NAMALWA (cell line): ENCODE measurements at places on chromosomes 11 and 22.

DNA sequence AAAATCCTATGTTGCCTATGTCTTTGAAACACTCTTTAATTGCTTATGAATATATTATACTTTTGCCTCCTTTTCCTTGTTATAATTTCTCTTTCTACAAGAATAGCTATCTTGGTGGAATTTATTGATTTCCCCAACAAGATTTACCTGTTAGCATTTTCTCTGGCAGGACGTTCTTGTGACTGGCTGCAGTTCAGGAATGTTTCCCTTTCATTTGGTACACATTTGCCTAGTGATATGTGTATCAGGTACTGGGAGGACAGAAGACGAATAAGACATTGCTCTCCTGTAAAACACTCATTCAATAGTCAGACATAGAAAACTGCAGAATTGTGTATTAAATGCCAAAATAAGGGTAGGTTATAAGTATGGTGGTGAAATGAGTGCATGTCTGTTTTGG, 279.9 kb downstream of the FAT3 start:
- no peak for DNase-seq

- DNase-seq, result no peak
Observed at GRCh38 chr11:93613231-93613831, 48.2 kb upstream of the CEP295 start.

DNA sequence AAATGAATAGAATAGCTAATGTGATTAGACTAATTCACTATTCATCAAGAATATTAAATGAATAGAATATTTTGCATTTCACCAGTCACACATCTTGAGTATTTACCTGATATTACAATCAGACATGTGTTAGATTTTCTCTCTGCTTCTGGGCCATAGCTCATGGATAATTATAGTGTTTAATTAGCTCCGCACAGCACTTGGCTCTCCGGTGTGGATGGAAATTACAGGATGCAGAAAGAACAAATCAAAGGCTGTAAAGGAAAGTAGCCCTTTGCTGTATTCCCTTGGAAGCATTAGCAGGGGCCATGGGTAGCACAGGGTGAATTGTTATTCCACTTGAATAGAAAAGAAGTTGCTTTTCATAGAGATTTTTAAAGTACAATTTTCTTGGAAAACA, 320.3 kb upstream of the SORL1-AS1 start:
- no peak for DNase-seq

- DNase-seq, result no peak
Observed at GRCh38 chr11:123308077-123308476, 113.0 kb upstream of the CLMP start.

DNA sequence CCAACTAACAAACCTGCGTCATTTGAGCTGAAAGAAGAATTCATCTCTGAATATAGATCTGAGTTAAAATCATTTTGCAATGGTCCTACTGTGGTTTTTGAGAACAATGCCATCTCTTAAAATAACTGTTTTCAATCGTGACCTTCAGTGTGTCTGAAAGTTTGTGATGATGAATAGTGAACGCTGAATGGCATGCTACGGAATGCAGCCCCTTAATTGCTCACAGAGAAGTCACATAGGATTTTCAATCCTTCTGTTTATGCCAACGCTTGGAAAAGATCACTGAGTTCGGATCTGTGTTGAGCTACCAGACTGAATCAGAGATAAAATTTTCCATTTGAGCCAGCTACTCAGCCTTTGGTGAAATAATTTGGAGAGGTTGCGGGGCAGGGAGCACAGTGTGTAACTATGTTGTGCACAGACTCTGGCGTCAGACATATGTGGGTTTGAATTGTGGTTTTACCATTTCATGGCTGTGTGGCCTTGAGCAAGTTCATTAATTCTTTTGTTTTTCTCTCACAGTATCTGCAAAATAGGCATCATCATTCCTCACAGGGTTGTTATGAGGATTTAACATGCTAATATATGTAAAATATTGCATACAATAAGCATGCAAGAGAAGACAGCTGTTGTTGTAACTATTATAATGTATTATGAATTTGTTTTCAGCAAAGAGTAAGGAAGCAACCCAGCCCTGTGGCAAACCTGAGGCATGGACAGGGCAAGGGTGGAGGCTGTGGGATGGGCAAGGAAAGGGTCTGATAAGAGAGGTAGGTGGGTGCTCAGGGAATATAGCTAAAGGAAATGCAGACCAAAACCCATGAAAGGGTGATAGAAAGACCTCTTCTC, 679.9 kb downstream of the KCNA4 start:
- DNase-seq, result no peak

- no peak for DNase-seq
Observed at GRCh38 chr11:77141034-77141433, 13.0 kb downstream of the MYO7A start.

- no peak for DNase-seq
Observed at GRCh38 chr11:47607380-47607779, 13.2 kb upstream of the C1QTNF4 start.

DNA sequence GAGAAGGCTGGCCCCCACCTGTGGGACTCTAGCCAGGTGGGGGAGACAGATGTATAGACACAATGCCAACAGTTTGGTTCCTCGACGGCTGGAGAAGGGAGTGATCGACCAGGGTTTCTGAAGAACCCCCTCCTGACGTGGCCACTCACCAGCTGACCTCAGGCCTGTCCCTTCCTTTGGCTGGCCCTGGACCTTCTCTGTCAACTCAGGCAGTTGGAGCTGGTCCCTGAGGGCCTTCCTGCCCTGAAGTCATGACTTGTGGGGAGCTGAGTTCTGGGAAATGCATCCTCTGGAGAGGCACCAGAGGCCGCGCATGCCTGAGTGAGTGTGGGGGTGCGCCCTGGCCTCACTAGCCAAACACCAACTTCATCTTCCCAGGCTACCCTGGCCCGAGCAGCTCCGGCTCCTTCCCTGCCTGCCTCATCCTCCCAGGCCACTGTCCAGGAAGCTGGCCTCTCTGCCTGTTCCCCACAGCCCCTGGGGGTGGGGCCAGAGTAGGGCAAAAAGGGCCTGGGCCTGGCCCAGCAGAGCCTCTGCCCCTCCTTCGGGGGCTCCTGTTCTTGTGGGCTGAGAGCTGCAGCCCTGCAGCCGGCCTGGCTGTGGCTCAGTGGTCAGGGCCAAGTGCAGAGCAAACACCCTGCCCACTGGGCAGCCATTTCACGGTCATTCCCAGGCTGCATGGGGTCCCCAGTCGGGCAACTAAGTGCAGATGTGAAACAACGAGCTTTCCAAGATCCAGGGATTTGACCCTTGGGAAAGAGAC, 23.6 kb downstream of the TXN2 start:
- DNase-seq, result no peak

- DNase-seq, result no peak
Observed at GRCh38 chr11:100403816-100404215, 283.3 kb upstream of the ARHGAP42 start.

- no peak for DNase-seq
Observed at GRCh38 chr22:26619510-26619909, 1.7 kb upstream of the CRYBB1 start.

DNA sequence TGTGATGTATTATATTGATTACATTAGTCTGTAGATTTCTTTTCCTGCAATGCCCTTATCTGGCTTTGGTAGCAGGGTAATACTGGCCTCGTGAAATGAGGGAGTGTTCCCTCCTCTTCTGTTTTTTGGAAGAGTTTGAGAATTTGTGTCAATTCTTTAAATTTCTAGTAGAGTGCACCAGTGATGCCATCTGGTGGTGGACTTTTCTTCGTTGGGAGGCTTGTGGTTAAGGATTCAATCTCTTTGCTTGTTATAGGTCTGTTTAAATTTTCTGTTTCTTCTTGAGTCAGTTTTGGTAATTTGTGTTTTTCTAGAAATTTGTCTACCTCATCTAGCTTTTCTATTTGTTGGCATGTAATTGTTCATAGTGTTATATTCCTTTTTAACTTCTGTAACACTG, 18.9 kb downstream of the SHANK3 start:
- DNase-seq, result peak; percentile 72

GRCh38 chr11:36628765-36629244, 30.8 kb upstream of the RAG2 start:
- no peak for DNase-seq

DNA sequence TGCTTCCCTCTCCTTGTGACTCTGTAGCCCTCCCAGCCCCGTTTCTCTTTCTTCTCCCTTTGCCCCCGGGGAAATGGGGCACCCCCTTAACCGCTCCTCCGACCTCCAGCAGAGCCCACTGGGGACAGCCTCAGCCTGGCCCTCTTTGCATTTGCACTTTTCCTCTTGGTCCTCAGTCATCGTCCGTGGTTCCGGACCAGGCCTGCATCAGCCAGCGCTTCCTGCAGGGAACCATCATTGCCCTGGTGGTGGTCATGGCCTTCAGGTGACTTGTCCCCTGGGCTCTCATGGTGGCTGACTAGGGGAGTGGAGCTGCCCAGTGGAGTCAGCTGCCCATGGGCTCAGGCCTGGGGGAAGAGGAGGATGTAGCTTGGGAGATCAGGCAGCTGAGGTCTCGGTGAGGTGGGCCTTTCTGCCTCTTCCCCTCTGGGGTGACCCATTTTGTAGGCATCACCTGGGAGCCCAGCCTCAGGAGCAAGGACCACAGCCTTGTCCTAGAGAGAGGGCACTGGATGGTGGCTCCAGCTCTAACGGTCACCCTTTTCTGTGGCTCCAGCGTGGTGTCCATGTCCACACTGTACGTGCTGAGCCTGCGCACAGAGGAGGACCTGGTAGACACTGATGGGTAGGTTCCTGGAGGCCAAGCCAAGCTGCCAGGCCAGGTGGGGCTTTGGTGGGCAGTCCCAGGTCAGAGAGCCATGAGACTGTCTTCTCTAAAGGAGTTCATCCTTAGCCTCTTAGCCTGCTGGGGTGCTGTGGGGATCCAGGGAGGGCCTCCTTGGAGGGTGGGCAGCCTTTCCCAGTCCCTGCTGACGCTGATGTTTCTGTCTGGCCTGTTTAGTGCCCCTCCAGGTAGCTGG, 12.5 kb downstream of the TMEM258 start:
- no peak for DNase-seq
